ENCODE measurements at places on chromosomes 16 and 17.

DNA sequence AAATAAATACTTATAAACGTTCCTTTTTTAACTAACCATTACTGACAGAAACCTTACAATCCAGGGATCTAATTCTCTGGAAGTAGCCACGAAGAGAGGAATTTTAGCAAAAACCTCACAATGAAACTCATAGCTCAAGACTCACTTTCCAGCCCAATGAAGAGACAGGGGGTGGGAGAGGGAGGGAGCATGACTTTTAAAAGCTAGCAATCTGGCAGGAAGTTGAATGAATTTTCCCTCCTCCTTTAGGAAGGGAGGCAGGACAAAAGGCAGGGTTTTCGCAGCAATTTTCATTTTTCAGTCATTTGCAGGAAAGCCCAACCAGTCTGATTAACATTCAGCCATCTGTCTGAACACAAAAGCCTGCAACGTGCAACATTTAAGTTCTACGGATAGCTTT, 381.5 kb upstream of the PSMD7 start:
- no peak for DNase-seq

DNA sequence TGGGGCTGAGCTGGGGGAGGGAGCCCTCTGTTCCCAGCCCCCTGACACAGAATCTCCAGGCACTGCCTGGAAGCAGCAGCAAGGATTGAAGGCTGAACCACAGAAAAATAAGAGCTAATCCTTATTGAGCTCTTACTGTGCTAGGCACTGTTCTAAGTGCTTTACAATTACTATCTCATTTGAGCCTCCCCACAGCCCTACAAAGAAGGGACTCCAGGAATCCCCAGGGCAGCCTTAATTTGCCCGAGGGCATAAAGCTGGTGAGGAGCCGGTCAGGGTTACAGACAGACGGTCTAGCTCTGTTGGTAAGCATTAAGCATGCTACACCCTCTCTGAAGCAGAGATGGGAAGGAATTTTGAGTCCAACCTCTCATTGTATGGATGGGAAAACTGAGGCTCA, 7.0 kb downstream of the SAMD14 start:
- DNase-seq: no peak

- no peak for DNase-seq
Measured at GRCh38 chr16:72410492-72410891, 238.5 kb upstream of the PMFBP1 start.

DNA sequence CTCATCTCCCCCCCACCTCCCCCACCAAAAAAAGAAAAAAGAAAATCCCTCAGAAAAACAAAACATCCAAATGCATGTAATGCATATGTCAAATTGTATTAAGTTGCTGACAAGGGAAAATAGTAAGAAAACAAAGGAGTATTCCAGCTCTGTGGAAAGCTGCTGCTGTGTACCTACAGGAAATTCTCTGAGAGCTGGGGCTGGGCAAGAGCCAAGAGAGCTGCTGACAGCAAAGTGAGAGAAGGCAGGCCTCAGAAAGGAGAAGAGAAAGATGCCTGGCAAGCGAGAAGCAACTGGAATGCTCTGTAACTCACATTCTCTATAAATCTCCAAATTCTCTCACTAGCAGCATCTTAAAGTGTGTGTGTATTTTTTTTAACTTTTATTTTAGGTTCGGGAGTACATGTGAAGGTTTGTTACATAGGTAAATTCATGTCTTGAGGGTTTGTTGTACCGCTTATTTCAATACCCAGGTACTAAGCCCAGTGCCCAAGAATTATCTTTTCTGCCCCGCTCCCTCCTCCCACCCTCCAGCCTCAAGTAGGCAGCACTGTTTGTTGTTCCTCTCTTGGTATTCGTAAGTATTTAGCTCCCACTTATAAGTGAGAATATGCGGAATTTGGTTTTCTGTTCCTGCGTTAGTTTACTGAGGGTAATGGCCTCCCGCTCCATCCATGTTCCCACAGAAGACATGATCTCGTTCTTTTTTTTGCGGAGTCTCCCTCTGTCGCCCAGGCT, 24.4 kb downstream of the CNTROB start:
- no peak for DNase-seq

DNA sequence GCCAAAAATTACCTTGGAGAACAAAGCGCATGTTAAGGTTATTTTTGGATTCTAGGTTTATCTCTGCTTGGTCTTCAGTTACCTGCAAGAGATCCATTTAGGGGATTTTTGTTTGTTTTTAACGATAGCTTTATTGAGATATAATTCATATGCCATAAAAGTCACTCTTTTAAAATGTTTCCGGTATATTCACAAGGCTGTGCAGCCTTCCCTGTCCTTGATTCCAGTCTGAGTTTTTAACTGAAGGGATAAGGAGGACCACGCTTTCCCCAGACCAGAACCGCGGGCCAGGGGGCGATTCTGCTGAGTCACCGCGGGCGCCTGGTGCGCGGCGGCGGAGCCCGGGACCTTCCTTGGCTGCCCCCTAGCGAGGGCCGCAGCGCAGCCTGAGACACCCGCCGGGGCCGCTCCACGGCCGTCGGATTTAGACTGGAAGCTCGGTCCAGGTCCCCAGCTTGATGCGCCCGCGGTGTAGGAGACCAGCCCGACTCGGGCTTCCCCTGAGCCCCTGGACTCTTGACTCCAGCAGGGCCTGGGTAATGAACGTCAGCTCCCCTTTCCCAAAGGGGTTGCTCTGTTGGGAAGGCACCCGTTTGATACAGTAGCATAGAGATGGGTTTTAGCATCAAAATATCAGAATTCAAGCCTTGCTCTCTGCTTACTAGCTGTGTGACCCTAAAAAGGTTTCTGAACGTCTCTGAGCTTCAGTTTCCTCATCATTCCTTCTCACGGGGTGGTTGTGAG, 50.0 kb upstream of the STH start:
- peak; percentile 48 for DNase-seq

- no peak for DNase-seq
Measured at GRCh38 chr16:24991349-24991748, 23.8 kb downstream of the ARHGAP17 start.

All from CD4-positive, alpha-beta T cell treated with Interleukin-1 beta for 1 hour (primary cell).